A549 treated with Mapracorat at 1 μM for 4 hours (cell line): ENCODE measurements at places on chromosomes 7 and 10. TPM values are rescaled to one million over a fixed set of nuclear protein-coding genes. Genes with fewer than 3 reads are reported as not detected.

The AKR1C3 gene
- total RNA-seq: 1,118 to 1,294 TPM (median 1,186 TPM) in 5 replicates

The SRRM3 gene
- 8.0 to 11.6 TPM (median 11.3 TPM) in 5 replicates for total RNA-seq

The TBATA gene
- not detected in 5 replicates for total RNA-seq

The CALML3 gene
- not detected in 5 replicates for total RNA-seq

The SFTPA1 gene
- not detected in 5 replicates for total RNA-seq

The SLC35G1 gene
- total RNA-seq: 6.9 to 8.7 TPM (median 8.1 TPM) in 5 replicates

The STYXL1 gene
- 38.0 to 45.4 TPM (median 41.2 TPM) in 5 replicates for total RNA-seq

The PRSS2 gene
- not detected in 5 replicates for total RNA-seq

The PDE1C gene
- total RNA-seq: 2.9 to 4.2 TPM (median 3.6 TPM) in 5 replicates

The VAX1 gene
- 0.97 to 1.7 TPM (median 1.5 TPM) in 5 replicates for total RNA-seq

The ZPBP gene
- not detected in 5 replicates for total RNA-seq

The MLXIPL gene
- total RNA-seq: 0.61 to 1.6 TPM (median 0.95 TPM) in 5 replicates

The CCM2 gene
- total RNA-seq: 41.1 to 50.3 TPM (median 48.7 TPM) in 5 replicates

The KCNIP2 gene
- total RNA-seq: 0.32 to 1.5 TPM (median 0.63 TPM) in 5 replicates

The MLLT10 gene
- 28.4 to 34.8 TPM (median 31.7 TPM) in 5 replicates for total RNA-seq

The SPOCK2 gene
- total RNA-seq: 0.29 to 0.69 TPM (median 0.45 TPM) in 5 replicates
